ENCODE measurements at places on chromosomes 5 and 9.

- no peak for DNase-seq
Observed at GRCh38 chr9:81116340-81117137, 572.8 kb downstream of the TLE1 start.

DNA sequence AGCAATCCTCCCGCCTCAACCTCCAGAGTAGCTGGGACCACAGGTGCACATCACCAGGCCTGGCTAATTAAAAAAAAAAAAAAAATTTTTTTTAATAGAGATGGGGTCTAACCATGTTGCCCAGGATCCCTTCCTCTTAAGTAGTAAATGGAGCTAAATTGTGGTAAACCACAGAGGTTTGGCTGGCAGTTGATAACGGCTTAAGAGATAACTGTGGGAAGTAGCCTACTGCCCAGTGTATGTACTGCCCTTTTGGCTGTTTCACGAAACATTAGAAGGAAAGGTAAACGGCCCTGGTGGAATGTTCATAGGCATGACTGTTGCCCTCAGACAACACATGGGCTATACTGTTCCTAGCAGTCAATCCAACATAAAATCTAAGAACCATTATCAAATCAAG lies 44.4 kb downstream of the HMGCR start:
- DNase-seq: no peak

DNA sequence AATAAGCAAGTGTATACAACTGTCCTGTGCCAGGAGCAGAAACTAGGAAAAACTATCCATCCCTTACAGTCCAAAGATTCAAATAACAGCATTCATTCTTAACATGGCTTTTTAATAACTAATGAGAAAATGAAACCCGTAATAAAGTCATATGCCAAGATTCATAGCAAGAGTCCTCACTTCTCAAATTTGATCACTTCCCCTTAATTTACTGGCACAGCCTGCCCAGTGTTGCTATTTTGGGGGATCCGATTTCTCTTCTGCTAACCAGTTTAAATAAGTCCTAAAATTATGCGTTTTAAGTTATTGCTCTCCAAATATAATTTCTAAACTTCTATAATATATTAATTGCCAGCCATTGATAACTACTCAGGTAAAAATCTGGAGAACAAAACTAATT lies 177.0 kb upstream of the PTGER4 start:
- DNase-seq: no peak

DNA sequence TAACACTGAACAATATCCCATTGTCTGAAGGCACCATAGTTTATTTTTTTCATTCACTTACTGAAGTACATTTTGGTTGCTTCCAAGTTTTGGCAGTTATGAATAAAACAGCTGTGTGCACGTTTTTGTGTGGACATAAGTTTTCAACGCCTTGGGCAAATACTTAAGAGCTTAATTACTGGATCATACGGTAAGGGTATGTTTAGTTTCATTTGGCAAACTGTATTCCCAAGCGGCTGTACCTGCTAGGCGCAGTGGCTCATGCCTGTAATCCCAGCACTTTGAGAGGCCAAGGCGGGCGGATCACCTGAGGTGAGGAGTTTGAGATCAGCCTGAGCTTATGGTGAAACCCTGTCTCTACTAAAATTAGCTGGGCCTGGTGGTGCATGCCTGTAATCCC lies 63.7 kb upstream of the FAM120A start:
- no peak for DNase-seq
